ENCODE measurements at places on chromosomes 13 and 19. TPM values are rescaled to one million over a fixed set of nuclear protein-coding genes. Genes with fewer than 3 reads are reported as not detected.

PRRG2 gene
- total RNA-seq: 5.4 TPM

PCDH20 gene
- total RNA-seq: 0.98 TPM

APOC1 gene
- 14.5 TPM for total RNA-seq

TEX29 gene
- 2.9 TPM for total RNA-seq

TSHZ3 gene
- 13.5 TPM for total RNA-seq

RYR1 gene
- total RNA-seq: 1.5 TPM

ALOX5AP gene
- total RNA-seq: 33.6 TPM

IZUMO4 gene
- 7.9 TPM for total RNA-seq

ZNF439 gene
- 5.9 TPM for total RNA-seq

DNA sequence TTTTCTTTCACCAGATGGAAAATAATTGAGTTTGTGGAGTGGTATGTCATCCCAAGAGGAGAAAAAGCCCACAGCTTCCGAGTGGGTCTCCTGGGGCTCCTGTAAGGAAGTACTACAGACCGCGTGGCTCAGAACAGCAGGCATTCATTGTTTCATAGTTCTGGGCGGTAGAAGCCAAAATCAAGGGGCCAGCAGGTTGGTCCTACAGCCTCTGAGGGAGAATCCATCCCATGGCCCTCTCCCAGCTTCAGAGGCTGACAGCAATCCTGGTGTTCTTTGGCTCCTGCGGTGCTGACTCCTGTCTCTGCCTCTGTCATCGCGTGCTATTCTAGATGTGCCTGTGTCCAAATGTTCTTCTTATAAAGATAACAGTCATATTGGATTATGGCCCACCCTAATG is 362.6 kb downstream of the FGF14 start:
- DNase-seq: no peak
- no peak overlapping the region for H3K4me3 ChIP-seq
- no peaks in the 10 kb centered on the region for H3K4me1 ChIP-seq
- no peaks in the 10 kb centered on the region for H3K36me3 ChIP-seq
- H3K27ac ChIP-seq: no peak overlapping the region
- no peaks in the 10 kb centered on the region for H3K27me3 ChIP-seq

GRCh38 chr19:5321851-5322681 is 18.5 kb downstream of the PTPRS start:
- peaks cover 5% of the 10 kb centered on the region for H3K4me1 ChIP-seq
- no peak overlapping the region for H3K4me3 ChIP-seq
- H3K27me3 ChIP-seq: no peaks in the 10 kb centered on the region
- DNase-seq: no peak

DNA sequence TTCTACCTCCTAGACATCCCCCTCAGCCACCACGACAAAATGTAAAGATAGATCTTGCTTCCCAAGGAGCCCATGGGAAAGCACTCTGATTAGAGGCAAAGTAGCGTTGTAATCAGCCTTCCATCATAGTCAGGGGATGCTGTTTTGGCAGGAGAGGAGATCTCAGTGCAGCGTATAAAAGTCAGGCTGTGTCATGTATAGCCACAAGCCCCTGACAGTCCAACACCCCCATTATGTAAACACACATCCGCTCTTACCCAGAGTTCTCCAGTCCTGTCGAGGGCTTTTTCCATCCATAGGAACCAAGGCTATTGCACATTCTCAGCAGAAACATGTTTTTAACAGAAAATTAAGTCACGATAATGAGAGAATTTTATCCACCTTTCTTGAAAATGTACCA is 156.3 kb downstream of the CYSLTR2 start:
- H3K27me3 ChIP-seq: no peaks in the 10 kb centered on the region
- H3K36me3 ChIP-seq: no peaks in the 10 kb centered on the region
- H3K27ac ChIP-seq: no peak overlapping the region
- no peaks in the 10 kb centered on the region for H3K4me1 ChIP-seq

DNA sequence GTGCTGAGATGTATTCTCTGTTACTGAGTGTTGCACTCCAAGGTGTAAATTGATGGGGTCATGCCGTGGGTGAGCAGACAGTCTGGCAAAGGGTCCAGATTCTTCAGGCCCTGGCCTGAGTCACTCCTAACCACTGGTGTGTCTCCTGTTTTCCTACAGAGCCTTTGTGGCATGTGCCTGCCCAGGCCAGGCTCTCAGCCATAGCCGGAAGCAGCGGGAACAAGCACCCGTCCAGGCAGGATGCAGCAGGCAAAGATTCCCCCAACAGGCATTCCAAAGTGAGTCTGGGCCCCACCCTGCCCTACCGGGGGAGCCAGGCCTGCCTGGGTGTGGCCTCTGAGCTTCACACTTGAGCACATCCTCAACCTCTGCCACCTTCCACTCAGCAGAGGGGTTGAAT is 61.9 kb downstream of the DPF1 start:
- DNase-seq: no peak
- H3K4me1 ChIP-seq: no peaks in the 10 kb centered on the region
- peaks cover 2% of the 10 kb centered on the region for H3K36me3 ChIP-seq
- no peaks in the 10 kb centered on the region for H3K27me3 ChIP-seq
- no peak overlapping the region for H3K4me3 ChIP-seq

DNA sequence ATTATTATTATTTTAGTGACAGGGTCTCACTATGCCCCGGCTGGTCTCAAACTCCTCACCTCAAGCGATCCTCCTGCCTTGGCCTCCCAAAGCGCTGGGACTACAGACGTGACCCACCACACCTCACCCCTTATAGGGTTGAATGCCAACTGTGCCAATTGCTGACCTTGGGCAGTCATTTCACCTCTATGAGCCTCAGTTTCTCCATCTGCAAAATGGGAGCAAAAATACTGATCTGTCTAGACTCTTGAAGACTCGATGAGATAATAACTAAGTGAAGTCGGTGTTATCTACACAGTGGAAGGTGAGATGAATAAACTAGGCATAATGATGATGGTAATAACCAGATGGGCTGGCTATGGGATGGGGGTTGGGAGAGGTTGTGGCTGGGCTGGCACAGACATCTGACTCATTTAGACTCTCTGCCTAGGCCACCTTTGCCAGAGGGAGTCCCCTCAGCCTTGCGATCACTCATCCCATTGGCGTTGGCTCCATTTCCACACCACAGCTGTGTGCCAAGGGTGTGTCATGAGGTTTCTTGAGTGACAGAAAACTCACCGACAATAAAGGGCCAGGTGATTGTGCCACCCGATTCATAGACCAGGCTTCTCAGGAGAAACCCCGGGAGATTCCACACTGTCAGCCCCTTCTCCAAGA is at the start of gene CASP14:
Gene CASP14 (plus strand): TSS at position 596 of the 657 bp plus-strand sequence. CDS start 2,772 bp downstream, outside the sequence.
- H3K4me3 ChIP-seq: peak within 1 kb of the TSS; percentile 18
- H3K27me3 ChIP-seq: no peaks in the 10 kb centered on the region
- no peaks in the 10 kb centered on the region for H3K4me1 ChIP-seq
- no peak within 1 kb of the TSS for H3K27ac ChIP-seq
- no peaks in the 10 kb centered on the region for H3K36me3 ChIP-seq
- DNase-seq: no peak

DNA sequence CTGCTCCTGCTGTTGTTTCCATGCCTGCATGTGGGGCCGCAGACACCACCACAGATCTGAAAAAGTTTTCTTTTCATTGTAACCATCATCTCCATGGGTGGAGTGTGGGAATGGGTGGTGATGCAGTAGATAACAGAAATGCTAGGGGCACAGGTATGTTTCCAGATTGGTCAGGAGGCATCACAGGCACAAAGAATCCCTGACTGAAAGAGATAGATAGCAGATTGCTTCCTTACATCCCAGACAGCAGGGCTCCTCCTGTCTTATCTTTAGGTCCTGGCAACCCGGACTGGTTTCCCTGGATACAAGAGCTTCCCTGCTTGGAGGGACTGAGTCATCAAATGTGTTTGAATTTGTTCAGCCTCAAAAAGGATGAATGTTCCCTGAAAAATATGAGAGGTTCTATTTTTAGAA is 1937.6 kb downstream of the PCDH9 start:
- H3K4me1 ChIP-seq: no peaks in the 10 kb centered on the region
- H3K27ac ChIP-seq: no peak overlapping the region
- H3K4me3 ChIP-seq: no peak overlapping the region
- DNase-seq: no peak
- no peaks in the 10 kb centered on the region for H3K27me3 ChIP-seq

- H3K4me1 ChIP-seq: peaks cover 80% of the 10 kb centered on the region
- H3K27me3 ChIP-seq: no peaks in the 10 kb centered on the region
- no peak overlapping the region for H3K4me3 ChIP-seq
- DNase-seq: no peak
Measured at GRCh38 chr13:33194820-33195692, 90.5 kb downstream of the STARD13 start.

DNA sequence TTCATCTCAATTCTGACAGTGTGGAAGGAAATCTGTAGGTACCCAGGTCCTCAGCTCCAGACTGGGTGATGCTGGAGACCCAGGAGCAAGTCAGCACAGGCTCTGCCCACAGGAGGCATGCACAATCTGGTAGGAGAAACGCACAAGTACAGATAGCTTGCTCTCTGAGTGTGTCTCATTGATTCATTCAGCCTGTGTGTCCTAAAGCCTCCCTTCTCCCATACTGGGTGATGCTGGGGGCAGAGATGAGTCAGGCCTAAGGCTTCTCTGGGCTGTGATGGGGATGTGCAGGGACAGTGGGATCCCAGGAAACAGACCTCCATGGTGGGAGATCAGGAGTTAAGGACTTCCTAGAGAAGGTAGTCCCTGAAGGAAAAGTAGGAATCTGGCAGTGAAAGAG is 6.8 kb downstream of the ZNF526 start:
- H3K27me3 ChIP-seq: no peaks in the 10 kb centered on the region
- H3K36me3 ChIP-seq: peaks cover 55% of the 10 kb centered on the region
- H3K4me1 ChIP-seq: peaks cover 11% of the 10 kb centered on the region

GRCh38 chr13:74450964-74451363 is 316.8 kb upstream of the KLF12 start:
- no peak overlapping the region for H3K4me3 ChIP-seq
- no peak overlapping the region for H3K27ac ChIP-seq
- no peaks in the 10 kb centered on the region for H3K36me3 ChIP-seq
- H3K4me1 ChIP-seq: peaks cover 7% of the 10 kb centered on the region
- DNase-seq: no peak
- no peaks in the 10 kb centered on the region for H3K27me3 ChIP-seq

GRCh38 chr19:2421581-2422306 is 5.6 kb downstream of the TIMM13 start:
- no peak overlapping the region for H3K27ac ChIP-seq
- peak; percentile 65 for DNase-seq
- no peak overlapping the region for H3K4me3 ChIP-seq

GRCh38 chr19:3025549-3025886 is 3.6 kb downstream of the TLE2 start:
- no peak overlapping the region for H3K4me3 ChIP-seq
- H3K36me3 ChIP-seq: no peaks in the 10 kb centered on the region
- H3K27me3 ChIP-seq: no peaks in the 10 kb centered on the region

DNA sequence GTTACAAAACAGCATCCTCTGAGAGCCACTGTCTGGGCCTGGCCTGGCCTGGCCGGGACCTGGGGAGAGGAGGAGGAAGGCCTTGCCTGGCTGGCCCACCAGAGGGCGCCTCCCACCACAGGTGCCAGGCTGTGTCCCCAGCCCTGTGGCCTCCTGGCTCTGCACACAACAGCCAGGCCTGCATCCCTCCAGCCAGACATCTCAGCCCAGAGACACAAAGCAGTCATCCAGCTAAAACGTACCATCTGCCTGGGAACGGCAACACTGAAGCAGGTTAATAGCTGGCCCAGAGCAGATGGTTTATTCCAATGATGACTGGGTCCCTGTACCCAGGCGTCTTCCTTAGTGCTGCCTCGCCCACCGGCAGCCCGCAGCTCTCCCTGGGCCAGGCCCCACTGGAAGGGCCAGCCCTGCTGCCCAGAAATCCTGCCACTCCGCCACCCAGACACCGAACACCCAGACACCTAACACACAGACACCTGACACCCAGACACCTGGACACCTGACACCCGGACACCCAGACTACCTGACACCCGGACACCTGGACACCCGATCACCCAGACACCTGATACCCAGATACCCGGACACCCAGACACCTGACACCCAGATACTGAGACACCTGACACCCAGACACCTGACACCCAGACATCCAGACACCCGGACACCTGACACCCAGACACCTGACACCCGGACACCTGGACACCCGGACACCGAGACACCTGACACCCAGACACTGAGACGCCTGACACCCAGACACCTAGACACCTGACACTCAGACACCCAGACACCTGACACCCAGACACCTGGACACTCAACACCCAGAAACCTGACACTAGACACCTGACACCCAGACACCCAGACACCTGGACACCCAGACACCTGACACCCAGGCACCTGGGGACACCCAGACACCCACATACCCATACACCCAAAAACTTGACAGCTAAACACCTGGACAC is 20.1 kb downstream of the C19orf12 start:
- H3K4me3 ChIP-seq: no peak overlapping the region
- DNase-seq: peak; percentile 93
- no peaks in the 10 kb centered on the region for H3K36me3 ChIP-seq
- no peaks in the 10 kb centered on the region for H3K27me3 ChIP-seq
- H3K27ac ChIP-seq: peak overlapping the region; percentile 54
- peaks cover 10% of the 10 kb centered on the region for H3K4me1 ChIP-seq

- no peak overlapping the region for H3K27ac ChIP-seq
- no peaks in the 10 kb centered on the region for H3K4me1 ChIP-seq
- H3K4me3 ChIP-seq: no peak overlapping the region
- no peaks in the 10 kb centered on the region for H3K36me3 ChIP-seq
- DNase-seq: no peak
Measured at GRCh38 chr13:94291631-94292322, 187.7 kb downstream of the DCT start.

DNA sequence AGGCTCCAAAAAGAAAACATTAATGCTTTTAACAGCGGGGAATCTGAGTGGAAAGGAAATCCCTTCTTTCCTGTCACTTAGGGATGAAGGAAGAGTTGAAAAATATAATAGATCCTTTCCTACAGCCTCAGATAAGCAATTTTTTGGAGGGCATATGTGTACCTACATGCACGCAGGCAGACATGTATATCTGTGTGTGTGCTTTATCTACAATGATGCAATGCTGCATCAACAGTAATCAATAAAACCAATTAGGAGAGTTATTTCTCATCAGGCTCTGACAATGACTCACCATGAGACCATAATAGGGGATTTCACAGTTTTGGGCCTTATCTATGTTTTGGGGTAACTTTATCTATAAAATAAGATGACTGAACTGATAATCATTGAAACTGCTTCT is 444.1 kb downstream of the ITGBL1 start:
- no peaks in the 10 kb centered on the region for H3K36me3 ChIP-seq
- no peak overlapping the region for H3K27ac ChIP-seq
- no peak overlapping the region for H3K4me3 ChIP-seq
- H3K27me3 ChIP-seq: no peaks in the 10 kb centered on the region
- no peak for DNase-seq

All from vagina (tissue), 2 donors.